ENCODE measurements at places on chromosomes 1 and 21.

DNA sequence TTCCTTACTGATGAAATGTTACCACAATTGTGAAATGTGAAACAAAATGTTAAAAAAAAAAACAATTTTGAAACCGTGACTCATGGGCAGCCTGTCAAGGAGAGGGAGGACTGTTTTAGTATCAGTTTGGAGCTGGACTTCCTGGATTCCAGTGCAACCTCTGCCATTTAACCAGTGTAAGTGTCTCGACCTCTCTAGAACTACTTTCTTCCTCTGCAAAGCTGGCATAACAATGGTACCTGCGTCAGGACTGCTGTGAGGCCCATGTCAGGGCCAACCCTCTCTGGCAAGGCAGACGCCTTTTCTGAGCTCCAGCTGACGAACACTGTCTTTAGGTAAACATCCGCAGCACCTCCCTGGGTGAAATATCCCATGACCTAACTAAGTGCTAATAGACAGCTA lies 20.9 kb downstream of the URB1 start:
- no peak for DNase-seq

GRCh38 chr1:228274452-228275178 lies 66.8 kb downstream of the OBSCN start:
- no peak for DNase-seq

DNA sequence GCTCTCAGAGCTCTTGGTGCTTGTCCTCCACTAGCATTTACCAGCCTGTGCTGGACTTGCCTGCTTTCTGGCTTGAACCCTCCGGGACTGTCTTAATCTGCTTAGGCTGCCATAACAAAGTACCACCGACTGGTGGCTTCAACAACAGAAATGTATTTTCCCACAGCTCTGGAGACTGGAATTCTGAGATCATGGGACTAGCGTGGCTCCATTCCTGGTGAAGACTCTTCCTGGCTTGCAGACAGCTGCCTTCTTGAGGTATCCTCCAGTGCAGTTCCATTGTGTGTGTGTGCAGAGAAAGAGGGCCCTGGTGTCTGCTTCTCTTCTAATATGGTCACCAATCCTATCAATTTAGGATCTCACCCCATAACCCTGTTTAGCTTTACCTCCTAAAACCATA lies 22.0 kb upstream of the RCAN1 start:
- DNase-seq: no peak

- no peak for DNase-seq
These were observed 23.7 kb downstream of the IL23R start for GRCh38 chr1:67189953-67190352.

DNA sequence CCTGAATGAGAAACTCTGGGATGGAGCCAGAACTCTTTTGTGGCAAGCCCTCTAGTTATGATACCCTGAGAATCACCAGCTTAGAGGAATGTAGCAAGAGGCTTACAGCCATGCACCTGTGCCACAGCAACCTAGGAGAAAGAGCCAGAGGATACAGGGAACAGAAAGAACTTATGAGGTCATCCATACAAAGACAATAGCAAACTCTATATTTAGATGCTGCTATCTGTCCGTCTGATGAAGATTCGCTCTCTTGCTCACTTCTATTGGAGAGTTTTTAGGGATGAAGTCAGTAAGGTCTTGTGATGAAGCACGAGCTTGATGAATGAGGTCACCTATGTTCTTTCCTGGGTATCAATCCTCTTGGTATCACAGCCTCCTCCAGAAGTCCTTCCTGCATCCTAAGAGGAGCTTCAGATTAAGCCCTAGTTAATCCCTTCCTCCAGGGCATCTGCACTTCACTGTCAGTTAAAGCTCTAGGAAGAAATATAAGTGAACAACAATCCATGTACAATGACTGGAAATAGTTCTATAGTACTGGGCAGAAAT lies 185.6 kb downstream of the DAB1 start:
- DNase-seq: no peak

DNA sequence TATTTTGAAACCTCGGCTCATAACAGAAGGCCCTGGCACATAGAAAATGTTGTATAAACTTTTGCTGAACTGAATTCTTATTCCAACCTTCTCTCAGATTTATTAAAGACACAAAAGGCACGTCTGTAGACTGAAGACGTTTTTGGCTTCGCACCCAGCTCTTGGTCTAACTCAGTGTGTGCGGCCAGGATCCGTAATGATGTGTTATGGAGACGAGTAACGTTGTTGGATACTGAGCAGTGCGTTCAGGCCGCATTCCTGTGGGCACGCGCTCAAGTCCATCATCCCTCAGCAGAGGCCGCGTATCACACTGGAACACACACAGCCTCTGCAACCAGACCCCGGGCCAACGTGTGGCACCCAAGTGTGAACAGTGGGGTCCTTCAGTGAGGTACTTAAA lies 154.8 kb upstream of the RAB4A start:
- DNase-seq: no peak
